KG1 (cell line): ENCODE measurements at places on chromosomes 16 and 17.

- no peak for DNase-seq
These were observed 31.2 kb downstream of the NFATC3 start for GRCh38 chr16:68116256-68116867.

DNA sequence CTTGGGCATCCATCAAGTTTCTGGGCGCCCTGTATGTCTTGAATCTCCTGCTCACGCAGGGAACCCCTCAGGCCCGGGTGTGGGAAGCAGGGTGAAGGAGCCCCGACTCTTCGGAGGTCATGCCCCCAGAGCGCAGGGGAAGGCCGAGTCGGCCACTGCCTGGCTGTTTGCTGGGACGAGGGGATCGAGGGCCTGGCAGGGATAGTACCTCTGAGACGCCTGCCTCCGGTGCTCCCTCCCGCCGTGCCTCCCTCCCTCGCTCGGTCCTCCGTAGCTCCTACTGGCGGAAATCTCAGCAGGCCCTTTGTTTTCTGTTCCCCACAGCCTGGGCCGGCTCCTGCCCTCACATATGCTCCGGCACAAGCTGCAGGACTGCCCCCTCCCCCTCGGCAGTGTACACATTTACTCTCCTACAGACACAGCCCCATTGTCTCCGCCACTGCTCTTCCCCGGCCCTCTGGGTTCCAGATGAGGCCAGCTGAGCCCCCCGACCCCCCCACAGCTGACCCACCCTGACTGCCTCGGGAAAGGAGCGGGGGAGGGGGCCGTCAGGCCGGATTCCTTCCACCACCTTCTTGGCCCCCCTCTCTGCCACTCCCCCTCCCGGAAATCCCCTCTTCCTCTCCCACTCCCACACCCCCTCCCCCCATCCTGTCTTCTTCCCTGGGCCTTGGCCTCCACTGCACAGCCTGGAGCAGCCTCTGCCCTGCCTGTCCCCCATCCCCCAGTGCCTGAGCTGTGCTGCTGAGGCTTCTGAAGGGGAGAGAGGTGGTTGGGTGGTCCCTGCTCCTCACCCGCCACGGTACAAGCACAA, 1.4 kb downstream of the TRAF4 start:
- no peak for DNase-seq

- DNase-seq: no peak
These were observed 159.7 kb upstream of the SHISA6 start for GRCh38 chr17:11081342-11081741.

GRCh38 chr16:86466696-86467406, 43.5 kb upstream of the FOXF1 start:
- DNase-seq: no peak

DNA sequence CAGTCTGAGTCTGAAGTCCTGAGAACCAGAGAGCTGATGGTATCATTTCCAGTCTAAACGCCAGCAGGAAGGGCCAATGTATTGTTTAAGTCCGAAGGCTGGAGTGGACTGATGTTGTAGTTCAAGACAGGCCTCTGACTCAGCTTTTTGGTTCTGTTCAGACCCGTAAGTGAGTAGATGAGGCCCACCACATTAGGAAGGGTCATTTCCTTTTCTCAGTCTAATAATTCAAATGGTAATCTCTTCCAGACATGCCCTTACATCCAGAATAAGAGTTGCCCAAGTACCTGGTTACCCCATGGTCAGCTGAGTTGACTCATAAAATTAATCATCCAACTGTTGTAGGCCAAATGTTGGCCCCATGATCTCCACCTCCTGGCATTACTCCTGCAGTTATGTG, 442.6 kb upstream of the HSBP1 start:
- DNase-seq: no peak

DNA sequence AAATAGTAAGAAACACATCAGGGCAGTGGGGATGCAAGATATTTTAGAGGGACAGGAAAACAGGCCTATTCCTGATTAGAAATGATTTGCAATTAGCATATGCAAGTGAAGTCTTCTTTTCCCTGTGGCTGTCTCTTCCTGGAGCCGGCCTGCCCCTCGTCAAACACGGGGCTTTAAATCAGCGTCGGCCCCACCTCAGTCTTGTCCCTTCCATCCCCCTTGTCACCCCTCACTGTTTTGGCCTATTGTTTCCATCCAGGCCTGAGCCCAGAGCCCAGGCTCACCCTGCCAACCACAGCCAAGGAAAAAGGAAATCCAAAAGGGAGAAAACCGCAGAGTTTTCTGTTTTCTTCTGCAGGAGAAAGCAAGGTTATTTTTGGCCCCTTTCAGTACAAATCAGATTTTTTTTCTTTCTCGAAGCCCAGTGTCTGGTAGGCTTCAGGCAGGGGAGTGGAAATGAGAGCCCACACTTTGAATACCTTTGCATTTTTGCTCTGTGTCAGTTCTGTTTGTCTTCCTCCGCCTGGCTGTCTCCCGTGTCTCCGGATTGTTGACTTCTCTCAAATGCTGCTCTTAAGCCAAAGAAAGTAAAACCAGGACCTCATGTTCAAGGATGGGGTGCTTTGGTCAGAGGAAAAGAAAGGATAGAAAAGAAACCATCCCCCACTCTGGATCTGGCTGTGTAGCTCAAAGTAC, 399.9 kb upstream of the CDH11 start:
- no peak for DNase-seq

- no peak for DNase-seq
These were observed 49.1 kb downstream of the TNRC6C start for GRCh38 chr17:78007647-78008046.

DNA sequence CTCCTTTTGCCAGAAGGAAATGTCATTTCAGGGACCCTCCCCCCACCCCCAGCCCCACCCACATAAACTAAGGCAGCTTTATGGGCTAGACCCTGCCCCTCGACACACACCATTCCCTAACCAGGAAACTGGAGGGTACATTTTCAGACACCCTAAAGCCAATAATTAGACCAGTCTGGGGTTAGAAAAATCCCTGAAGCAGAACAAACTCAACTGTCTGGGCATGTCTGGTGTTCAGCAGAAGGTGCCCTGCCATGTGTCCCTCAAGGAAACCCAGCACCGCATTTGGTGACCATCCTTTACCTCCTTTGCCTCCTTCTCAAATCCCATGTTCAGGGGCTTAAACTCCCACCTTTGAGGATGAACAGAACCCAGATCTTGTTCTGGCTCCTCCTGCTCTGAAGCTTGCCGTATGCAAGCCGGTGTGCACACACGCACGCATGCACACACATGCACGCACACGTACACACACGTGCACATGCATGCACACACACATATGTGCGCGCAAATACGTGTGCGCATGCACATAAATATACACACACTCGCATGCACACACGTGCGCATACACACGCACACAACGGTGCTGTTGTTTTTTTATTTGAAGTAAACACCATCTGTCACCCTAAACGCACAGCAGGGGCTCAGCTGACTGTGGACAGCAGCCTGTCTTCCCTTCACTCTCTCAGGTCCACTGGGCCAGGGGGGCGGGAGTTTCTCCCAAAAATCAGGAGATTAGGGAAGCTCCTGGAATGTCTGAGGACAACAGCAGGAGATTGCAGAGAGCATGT, 156.8 kb upstream of the TNRC6C start:
- no peak for DNase-seq

DNA sequence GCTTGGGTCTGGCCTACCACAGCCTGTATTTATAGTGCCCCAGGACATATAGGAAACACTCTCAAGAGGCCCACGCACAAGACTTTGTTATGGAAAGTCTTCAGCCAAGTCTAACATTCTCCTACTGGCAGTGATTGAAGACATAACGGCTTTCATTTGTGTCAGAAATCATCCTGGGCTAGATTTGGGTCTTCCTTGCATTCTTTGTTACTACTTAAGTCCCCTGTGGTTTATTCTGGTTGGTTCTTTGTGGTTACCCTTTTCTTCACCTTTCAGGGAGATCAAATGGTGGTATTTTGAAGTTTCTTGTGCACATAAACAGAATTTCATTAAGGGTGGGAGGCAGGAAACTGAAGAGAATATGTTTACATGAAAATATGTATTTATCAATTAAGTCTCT, 37.7 kb downstream of the REXO5 start:
- no peak for DNase-seq

- no peak for DNase-seq
These were observed 26.3 kb downstream of the METTL22 start for GRCh38 chr16:8647721-8648318.

DNA sequence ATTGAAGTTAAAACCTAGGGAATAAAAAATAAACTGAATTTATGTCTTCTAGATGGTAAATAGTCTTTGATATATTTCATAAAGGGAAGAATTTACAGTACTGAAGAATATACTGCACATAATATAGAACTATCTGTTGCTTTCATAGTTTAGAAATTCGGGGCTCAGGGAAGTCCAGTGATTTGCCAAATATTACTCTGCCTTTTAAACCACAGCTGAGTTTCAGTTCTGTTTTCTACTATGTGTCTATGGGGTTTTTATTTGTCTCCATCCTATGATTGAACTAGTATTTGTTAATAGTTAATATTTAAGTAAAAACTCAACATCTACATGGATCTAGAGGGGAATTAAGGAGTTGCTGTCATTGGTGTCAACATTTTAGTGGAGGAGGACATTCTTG, 715.0 kb upstream of the CDH8 start:
- DNase-seq: no peak

GRCh38 chr17:47218896-47219430, 9.8 kb downstream of the MYL4 start:
- DNase-seq: no peak

- no peak for DNase-seq
These were observed 216.8 kb upstream of the RPL38 start for GRCh38 chr17:73986641-73987177.

GRCh38 chr17:17125136-17126084, 80.7 kb downstream of the PLD6 start:
- DNase-seq: no peak

- no peak for DNase-seq
These were observed 1.0 kb upstream of the ENDOV start for GRCh38 chr17:80413771-80414507.

- DNase-seq: no peak
These were observed 6.9 kb downstream of the CHD9 start for GRCh38 chr16:53061701-53062159.

DNA sequence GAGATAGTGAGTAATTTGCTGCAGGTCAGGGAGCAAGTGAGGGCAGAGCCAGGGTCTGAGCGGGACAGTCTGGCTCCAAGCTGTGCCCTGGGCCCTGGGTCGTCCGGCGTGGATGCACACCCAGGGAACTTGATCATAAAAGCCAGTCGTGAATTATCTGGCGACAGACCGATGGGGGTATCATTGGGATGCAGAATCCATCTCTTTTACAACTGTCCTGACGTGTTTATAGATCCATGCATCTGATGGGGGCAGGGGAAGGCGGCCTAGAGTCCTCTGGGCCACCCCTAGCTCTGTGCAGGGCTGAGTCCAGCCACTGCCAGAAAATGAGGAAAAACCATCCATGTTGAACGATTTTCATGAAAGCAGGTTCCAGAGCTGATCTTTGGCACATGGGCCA, 332.8 kb downstream of the C16orf95 start:
- no peak for DNase-seq

DNA sequence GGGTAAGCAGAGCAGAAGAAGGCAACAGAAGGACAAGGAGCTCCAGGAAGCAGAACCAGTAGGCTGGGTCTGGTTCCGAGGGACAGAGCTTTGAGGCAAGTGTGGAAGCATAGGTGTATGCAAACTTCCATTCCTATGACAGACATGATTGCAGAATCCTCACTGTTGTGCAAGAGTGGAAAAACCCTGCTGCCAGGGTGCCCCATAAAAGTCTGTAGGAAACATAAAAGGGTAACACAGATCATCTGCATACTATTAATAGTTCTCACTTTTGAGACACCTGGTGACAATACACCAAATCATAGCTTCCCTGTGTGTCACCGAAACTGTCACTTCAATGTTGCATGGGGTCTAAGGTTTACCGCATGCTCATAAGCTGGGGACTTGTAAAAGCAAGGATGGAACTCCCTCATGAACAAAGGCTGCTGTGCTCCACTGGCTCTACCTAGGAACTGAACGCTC, 39.7 kb downstream of the ARHGAP17 start:
- no peak for DNase-seq

DNA sequence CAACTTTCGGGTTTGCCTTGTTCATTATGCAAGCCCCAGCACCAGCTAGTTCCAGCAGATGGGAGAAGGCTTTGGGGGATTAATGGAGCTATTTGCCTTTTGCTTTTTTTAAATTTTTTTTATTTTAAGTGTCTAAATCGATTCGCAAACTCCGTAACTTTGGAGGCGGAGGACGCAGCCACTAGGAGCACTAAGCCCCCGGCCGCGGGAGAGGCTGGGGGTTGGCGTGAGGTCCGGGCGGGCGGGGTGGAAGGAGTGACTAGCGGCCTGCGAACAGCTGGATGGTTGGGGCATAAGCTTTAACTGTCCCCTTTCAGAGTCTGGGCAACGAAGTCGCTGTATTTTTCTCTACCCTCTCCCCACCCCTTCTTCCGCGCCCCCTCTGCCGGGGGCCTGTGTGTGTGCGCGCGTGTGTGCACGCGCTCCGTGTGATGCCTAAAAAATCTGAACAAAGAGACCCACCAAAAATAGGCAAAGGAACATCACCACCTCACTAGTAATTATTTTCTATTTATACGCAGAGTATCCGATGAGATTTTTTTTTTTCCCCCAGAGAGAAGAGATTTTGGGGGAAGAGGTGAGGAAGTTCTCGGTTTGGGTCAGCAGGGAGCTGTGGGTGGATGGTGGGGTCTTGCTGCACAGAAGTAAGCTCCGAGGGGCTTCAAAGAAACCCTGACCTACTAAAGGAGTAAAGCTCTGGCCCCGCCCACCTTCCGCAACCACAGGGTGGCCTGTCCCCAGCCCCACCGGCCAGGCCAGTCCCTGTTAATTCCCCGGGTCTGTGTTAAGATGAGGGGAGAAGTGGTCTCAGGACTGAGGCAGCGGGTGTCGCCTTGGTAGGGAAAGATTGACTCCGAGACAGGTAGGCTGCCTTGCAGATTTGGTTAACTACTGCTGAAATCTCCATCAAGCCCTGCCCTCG, 2.3 kb downstream of the SHISA9 start:
- DNase-seq: no peak

DNA sequence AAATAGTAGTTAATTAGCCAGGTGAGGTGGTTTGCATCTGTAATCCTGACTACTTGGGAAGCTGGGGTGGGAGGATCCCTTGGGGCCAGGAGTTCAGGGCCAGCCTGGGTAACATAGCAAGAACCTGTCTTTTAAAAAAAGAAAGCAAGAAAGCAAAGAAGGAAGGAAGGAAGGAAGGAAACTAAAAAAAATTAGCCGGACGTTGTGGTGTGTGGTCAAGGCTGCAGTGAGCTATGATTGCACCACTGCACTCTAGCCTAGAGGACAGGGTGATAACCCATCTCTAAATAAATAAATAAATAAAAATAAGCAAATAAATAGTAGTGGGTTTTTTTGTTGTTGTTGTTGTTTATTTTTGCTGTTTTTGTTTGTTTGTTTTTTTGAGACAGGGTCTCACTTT, 39.3 kb upstream of the MAP2K6 start:
- DNase-seq: no peak

- no peak for DNase-seq
These were observed 265.3 kb upstream of the HSBP1 start for GRCh38 chr16:83542491-83542890.

DNA sequence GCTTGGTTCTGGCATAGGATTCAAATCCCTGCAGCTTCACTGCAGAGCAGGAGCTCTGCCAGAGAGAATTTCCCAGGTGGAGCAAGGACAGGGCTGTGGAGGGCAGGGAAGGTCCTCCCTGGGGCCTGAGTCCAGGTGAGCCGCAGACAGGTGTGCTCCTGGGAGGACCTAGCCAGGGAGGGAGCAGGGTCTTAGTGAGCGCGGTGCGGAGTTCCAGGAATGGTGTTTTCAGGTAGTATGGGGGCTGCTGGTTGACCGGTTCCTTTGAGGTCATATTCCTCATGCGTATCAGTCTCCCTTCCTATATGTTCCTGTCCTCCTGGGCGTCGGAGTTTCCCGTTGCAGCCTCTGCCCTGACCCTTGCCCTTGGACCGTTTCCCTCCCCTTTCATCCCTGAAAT, 813.3 kb downstream of the KCNJ18 start:
- DNase-seq: no peak
